NCI-H187 (cell line): ENCODE measurements at places on chromosomes 6 and 20.

GRCh38 chr20:3121271-3121911, 36.9 kb upstream of the AVP start:
- no peak for DNase-seq

GRCh38 chr6:136282906-136283305, 6.7 kb downstream of the BCLAF1 start:
- no peak for DNase-seq

DNA sequence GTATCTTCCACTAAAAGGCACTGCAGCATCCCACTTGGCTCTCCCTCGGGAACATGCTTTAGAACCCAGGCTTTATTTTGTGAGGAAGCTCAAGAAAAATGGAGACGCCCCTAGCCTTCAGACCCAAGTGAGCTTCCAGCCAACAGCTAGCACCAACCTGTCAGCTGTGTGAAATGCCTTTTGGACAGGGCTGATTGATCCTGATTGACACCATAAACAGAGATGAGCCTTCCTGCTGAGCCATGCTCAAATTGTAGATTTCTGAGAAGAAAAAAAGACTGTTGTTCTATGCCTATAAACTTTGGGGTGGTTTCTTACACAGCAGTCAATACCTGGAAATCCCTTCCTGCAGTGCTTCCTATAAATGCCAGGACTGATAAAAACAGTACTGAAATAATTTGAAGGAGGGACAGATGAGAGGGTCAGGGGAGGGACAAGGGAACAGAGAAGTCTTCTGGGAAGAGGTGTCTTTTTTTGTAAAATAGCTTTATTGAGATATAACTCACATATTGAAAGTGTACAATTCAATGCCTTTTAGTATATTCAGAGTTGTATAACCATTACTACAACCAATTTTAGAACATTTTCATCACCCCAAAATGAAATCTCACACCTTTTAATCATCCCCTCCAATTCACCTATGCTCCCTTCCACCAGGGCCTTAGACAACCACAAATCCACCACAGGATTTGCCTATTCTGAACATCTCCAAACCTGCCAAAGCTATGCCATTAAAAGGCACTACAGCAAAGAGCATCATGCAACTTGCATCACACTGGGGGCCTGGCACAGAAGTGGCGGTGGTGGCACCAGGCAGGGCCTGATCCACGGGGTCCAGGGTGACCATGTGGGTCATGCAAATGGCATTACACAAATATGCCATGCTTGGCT, 2.7 kb upstream of the STK4 start:
- no peak for DNase-seq

DNA sequence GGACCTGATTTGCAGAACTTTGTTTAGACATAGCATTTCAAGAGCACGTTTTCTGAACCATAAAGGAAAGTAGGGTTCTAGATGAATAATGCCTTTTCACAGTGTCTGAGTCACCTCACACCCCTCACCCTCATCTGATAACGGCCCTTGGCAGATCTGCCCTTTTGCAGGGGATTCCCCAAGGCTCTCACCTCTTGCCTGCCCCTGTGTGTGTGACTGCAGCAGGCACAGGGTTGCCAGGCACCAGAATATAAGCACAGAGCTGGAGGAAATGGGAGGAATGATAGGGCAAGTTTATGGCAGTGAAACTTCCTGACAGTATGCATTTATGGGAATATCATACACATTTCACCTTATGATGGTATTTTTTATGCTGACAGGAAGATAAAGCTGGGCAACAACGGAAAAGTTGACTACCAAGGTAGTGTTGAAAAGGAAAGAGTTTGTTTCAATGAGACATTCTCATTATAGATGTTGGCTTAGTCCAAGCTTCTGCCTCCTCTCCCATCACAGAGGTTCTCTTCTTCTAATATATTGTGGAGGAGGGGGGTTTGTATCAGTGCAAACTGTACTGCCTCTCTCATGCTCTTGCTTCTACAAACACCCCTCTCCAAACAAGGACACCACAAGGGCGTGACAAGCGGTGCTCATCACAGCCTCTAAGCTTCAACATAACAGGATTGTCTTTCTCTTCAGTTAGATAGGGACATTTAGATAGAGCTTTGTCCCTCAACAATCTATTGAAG, 101.5 kb upstream of the BACH2 start:
- no peak for DNase-seq

DNA sequence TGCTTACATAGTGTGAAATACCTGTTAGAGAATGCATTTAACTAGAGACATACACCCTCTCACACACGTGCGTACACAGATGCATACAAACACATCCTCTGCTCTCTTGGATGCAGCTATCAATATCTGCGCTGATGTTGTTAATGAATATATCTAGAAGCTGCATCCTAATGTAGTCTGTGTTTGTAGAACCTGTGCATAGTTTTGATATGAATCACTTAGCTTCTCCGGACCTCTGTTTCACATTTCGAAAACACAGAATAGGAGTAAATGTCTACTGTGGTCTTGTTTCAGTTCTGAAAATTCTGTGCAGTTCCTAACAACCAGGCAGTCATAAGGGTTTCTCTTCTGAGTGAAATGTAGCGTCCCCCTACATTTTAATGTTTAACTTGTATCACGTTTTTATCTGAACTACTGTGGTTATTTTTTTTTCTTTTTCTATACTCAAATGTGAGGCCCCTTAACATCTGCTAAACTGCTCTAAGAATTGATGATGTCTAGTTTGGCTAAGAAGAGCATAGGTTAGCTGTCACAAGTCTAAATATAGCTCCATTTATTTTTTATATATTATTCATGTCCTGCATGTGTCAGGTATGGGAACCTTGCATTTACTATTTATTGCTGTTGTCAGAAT, 254.5 kb downstream of the TMEM242 start:
- no peak for DNase-seq

DNA sequence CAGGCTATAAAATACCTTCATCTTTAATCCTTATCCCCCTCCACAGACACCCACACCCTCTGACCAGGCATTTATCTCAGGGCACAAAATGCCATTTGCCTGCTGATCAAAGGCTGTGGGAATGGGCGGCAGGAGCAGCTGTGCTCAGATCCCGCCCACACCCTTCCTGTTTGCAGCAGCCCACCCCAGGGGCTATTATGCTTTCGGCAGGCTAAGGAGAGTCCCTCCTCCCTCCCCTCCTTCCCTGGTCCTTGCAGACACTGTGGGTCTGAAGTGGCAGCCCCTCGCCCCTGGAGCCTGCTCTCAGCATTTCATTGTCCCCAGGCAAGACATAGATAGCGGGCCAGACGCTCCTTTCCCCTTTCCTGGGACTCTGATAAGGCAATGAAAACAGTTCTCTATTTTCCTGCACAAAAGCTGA, 220.8 kb upstream of the HEY2 start:
- DNase-seq: no peak

DNA sequence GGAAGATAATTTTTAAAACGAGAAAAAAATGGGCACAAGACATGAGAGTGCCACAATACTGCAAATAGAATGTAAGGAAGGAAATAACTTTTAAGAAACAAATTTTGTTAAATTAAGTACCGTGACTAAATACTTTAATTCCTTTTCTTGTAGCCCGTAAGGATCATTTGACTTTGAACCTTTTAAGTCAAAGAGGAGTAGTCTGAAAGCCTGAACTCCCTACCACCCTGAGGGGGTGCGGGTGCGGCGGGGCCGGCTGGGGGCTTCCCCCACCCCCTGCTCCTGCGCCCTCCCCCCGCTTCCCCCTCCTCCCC, 231 bp upstream of the PHACTR2 start:
- DNase-seq: no peak

GRCh38 chr6:90424580-90424979, 127.9 kb upstream of the BACH2 start:
- DNase-seq: no peak

GRCh38 chr6:10478187-10479040, 42.7 kb upstream of the GCNT2 start:
- DNase-seq: peak; percentile 4

GRCh38 chr6:76843054-76843822, 620.1 kb downstream of the HTR1B start:
- no peak for DNase-seq

DNA sequence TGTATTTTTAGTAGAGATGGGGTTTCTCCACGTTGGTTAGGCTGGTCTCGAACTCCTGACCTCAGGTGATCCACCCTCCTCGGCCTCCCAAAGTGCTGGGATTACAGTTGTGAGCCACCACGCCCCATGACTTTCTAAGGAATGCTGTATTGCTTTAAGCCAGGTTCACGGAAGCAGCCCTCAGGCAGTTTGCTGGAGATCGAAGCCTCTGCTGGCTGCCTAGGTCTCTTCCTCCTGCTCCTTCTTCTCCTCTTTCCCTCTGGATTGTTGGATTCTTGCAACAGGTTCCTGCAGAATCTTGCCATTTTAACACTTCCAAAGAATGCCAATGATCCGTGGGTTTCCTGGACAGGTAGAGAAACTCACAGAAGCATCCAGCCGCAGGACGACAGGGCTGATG, 29.3 kb upstream of the B4GALT5 start:
- no peak for DNase-seq

DNA sequence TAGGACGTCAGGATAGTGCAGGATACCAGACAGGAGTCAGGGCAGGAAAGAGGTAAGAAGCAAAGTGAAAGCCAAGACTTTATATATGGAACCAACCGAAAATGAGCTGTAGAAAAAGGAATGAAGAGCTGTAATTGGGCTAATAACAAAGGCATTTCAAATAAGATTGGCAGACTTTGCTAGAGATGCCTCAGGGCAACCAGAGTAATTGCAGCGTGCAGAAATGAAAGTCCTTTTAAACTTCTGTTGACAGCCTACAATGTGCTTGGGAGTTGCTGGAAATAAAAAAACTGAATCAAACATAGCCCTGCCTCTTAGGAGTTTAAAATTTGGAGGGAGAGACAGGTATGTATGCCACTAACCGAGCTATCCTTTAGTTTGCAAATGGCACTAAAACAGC, 56.4 kb upstream of the NKX2-4 start:
- no peak for DNase-seq

DNA sequence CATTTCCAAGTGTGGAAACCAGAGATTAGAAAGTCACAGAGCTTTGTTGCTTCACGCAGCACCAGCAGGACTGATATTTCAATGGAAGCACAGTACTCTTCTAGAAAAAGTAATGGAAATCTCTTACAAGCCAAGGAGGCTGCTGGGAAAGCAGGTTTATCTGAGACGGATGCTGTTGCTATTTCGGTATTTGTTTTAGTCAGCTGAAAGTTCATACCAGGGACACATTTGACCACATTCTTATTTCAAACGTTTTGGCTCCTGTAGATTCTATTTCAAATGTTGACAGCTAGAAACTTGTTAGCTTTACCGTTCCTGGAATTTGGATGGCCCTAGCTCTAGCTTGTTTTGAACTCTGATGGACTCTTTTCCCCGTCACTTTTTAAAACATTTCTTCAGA, 3.7 kb upstream of the TMEM242 start:
- DNase-seq: no peak

- DNase-seq: no peak
These were observed 568.2 kb downstream of the BCKDHB start for GRCh38 chr6:80674669-80675068.

DNA sequence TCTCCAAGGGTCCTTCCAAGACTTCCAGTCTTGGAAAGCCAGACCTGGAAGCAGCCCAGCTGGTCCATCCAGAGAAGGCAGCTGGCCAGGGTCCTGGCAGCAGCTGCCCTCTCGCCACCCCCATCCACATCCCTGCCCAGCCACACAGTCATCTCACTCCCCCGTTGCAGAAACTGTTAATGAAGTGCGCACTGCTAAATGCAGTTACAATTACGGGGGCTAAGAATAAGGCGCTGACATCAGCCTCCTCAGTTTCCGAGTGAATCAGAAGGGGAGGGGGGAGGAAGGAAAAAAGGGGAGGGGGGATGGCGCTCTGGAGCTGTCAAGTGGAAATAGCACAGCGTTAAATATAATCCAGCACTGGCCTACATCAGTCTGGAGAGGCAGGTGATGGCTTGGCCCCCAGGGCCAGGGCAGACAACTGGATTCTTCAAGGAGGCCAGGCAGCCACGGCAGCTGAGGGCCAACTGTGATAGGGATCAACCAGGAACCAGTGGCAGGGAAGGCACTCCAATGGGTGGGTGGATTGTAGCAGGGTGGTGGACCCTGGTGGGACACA, 6.9 kb downstream of the RIMS4 start:
- DNase-seq: no peak

- no peak for DNase-seq
These were observed 8.5 kb downstream of the SCGN start for GRCh38 chr6:25660512-25660911.

DNA sequence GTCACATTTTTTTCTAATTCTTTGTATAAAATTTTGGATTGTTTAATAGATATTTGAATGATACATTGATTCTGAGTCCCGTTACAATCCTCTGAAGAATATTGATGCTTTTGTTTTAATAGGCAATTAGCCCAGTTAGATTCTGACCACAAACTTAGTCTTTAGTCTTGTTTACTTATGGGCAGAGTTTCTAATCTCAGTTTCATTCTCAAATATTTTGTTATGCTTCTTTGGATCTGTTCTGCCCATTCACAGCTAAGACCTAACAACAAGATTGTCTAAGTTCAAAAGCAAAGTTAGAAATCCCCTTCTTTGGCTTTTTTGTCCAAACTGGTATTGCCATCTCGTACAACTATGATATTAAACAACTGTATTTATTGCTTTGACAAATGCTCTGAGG, 58.0 kb downstream of the TBXT start:
- DNase-seq: no peak

DNA sequence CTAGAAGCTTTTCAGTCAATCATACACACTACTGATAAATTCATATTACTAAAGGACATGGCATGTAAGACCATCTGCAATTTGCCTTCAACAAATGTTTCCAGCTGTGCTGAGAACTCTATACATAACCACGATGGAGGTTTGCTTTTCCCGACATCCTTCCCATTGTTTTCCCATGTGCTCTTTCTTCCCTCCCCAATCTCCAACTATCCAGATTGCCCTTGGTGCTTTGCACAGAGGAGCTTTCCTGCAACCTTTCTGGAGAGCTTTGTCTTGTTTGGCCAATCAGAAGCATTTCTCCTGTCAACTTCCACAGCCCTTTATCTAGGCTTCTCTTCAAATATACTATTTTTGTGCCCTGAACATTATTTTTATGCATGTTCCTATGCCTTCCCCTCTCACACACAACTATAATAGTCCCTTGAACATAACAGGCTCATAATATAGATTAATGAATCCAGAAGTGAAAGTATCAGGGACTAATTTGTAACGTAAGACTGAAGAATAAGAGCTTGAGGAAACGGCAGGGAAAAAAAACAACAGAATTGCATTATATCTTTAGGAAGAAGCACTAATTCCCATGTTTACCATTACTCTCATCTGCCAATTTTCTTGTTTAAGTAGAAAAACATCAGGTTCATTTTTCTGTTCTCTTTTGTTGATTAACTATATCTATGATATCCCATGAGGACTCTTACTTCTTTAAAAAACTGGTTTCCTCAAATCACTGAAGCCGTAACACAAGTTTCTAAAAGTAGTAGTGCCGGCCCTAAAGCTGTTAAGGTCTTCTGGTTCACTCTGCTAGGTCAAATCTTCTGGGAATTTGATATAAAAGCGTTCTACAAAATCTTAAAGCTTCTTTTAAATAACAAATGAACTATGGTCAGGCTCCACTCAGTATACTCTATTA, 20.1 kb downstream of the SMLR1 start:
- DNase-seq: no peak

- no peak for DNase-seq
These were observed 24.3 kb upstream of the RIMS4 start for GRCh38 chr20:44834693-44835092.

- DNase-seq: no peak
These were observed 227.0 kb downstream of the SYNDIG1 start for GRCh38 chr20:24696396-24696795.

- DNase-seq: no peak
These were observed 25.3 kb downstream of the ELOVL4 start for GRCh38 chr6:79922018-79922417.
